CD4-positive, CD25-positive, alpha-beta regulatory T cell (primary cell): ENCODE measurements at places on chromosomes 4 and X.

- no peak for DNase-seq
Measured at GRCh38 chrX:44619039-44619438, 76.4 kb upstream of the FUNDC1 start.

DNA sequence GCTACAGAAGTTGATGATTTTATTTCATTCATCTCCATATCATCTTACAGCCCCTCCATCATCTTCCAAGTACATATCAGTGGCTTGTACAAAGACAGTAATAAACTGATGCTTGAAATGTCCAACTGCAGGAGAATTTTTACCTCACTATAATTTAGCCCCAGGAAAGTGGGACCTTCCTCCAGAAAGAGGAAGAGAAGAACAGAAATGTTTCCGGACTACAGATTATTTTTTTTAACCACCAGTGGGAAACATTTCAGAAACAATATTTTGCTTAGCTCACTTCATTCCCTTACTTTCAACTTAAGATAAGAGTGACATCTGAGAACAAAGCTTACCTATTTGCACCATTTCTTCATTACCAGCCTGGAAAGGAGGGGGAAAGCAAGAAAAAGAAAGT lies 2.0 kb downstream of the ADAMTS3 start:
- no peak for DNase-seq

- no peak for DNase-seq
Measured at GRCh38 chrX:132634521-132634920, 145.7 kb upstream of the MBNL3 start.

DNA sequence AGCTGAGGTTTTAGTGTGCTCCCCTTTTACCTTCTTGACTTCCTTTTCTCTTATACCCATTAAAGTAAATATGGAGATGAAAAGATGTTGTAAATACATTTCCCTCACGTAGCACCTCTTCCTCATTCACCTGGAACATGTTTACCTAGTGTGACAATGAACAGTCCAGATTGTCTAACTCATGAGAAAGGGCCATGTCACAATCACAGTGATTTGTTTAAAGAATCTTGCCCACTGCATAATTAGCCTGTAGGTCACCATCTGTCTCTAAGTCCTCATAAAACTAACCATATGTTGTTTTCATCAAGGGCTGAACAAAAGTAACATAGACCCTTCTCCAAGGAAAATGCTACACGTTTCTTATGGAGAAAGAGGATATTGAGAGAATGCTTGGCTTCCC lies 85.7 kb downstream of the TSPAN5 start:
- no peak for DNase-seq

GRCh38 chr4:133839326-133839725 lies 362.3 kb downstream of the PABPC4L start:
- DNase-seq, result no peak

DNA sequence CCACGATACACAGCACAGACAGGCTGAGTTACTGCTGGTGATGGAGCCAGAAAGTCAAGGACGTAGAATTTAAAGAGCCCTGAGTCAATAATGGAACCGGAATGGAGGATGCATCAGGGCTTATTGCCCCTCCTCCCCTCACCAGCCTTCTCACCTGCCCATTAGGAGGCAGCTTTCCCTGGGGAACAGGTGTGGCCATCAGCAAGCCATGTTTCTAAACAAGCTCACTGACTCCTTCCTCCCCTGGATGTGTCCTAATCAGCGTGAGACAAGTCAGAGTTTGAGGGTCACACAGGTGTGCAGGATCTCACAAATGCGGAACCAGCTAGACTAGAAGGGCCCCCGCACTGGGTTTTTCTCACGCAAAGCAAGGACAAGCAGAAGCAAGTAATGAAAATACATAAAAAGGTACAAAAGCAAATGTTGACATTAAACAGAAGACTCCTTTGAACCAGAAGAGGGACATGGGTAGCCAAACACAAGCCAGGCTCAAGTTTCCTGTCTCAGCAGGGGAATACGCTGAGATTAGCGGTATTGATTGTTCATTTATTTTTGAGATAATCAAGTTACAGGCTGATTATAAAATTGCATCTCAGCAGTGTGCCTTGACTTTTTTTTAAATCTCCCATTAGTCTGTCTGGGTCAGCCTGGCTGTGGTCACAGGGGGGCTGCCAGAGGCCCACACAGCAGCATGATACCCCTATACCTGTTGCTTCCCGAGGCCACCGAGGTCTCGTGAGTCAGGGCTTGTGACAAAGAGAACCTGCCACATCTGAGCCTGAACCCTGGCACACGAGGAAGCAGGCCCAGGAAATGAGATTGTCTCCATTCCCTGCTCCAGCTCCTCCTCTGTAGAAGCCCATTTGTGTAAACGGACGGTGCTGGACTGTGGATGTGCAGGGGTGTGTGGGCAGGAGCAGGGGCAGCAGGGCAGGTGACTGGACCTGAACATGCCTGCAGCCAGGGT lies 37.4 kb downstream of the CCKAR start:
- DNase-seq, result no peak
